ENCODE measurements at places on chromosomes 7 and 10. TPM values are rescaled to one million over a fixed set of nuclear protein-coding genes. Genes with fewer than 3 reads are reported as not detected.

The DENND2A gene
- total RNA-seq, result not detected

The KCNIP2 gene
- 2.6 TPM for total RNA-seq

The SLC18A2 gene
- total RNA-seq, result not detected

The FAM25C gene
- not detected for total RNA-seq

The NACAD gene
- 0.60 TPM for total RNA-seq

DNA sequence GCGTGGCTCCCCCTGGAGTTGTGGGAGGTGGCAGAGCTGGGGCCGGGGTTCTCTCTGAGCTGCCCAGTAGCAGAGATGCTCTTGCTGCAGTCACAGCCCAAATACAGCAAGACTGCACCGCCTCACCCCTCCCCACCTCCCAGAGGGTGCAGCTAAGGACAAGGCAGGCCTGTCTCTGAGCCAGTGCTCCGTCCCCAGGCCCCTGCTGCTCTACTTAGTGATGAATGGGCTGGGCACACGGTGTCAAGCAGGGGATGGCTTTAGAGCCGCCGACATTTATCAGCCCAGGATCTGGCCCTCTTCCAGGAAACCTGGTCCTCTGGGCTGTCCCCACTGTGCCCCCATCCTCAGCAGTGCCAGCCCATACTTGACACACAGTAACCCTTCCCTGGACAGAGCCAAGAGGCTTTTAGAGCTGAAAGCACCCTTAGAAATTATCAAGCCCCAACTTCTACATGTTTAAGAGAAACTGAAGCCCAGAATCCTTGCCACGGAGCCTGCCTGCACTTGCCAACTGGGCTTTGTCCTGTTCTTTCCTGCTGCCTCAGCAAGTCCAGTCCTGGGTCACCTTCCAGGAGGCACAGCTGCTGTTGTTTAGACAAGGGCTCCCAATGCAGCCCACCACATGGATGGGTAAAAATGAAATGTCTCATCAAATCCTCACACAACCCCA is 137.1 kb upstream of the UNC5B start:
- no peak for DNase-seq

DNA sequence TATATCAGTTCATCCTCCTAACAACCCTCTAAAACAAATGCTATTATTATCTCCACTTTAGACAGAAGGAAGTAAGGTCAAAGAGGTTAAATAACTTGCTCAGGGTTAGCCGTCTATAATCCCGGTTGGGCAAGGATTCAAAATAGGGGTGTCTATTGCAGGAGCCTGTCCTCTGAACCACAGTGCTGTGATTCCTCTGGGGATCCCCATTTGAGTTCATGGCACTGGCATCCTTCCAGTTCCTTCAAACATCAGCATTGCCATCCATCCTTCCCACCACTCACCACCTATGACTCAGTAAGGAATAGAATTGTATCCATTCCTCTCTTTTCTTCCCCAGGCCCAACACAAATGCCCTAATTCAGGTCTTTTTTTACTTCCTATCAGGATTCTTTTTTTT is 25.6 kb downstream of the HPS6 start:
- no peak for DNase-seq

GRCh38 chr10:82867056-82867455 is 992.1 kb downstream of the NRG3 start:
- DNase-seq, result no peak

GRCh38 chr10:62437696-62438095 is 63.5 kb downstream of the ZNF365 start:
- DNase-seq, result no peak

GRCh38 chr7:86199881-86200614 is 443.7 kb upstream of the GRM3 start:
- DNase-seq, result no peak

GRCh38 chr10:86349940-86350630 is 16.5 kb downstream of the GRID1 start:
- DNase-seq, result no peak

Data from activated CD4-positive, alpha-beta memory T cell treated with anti-CD3 and anti-CD28 coated beads, Interleukin-2, amount 10 ng/mL, durations not matched to agents 7 days and 5 days (primary cell).